ENCODE measurements at places on chromosomes 13 and 19.

- no peak for DNase-seq
These were observed 57.4 kb downstream of the ESD start for GRCh38 chr13:46739447-46740098.

DNA sequence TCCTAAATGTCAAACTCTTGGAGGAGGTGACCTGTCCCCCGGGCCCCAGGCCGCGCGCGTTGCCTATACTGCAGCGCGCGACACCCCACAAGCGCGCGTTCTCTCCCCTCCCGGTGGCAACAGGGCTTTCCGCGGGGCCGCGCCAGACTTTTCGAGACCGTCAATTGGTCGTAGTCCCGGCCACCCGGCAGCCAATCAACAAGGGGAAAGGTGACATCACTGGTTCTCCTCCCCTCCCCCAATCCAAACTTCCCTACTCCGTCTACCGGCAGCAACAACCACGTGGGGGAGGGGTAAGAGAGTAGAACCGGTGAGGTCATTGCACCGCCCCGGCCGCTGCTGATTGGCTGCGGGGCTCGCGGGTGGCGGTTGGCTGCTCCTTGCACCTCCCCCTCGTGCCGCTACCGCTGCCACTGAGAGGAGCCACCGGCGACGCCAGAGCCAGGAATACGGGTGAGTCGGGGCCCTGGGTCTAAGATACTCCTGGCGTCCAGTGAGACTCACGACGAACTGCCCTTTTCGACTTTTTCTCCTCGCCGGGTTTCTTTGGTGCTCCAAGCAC is 829 bp upstream of the CIC start:
- DNase-seq: peak; percentile 99

GRCh38 chr13:112970552-112971287 is 1.7 kb downstream of the MCF2L start:
- DNase-seq: no peak

DNA sequence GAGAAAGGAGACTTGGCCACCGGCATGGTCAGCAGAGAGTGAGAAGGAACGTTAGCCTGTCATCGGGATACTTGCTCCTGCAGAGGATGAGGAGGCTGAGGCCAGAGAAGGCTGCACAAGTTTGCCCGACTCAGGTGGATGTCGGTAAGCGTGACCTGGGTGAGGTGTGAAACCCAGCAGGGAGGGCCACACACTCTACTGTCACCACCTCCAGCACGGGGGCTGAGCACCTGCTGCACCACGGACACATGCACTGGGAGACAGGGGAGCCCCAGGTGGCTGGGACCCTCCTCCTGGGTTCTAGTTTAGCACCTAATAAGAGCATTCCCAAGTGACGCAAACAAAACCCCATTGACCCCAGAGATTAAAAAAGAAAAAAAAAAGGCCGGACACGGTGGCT is 17.3 kb downstream of the MLLT1 start:
- DNase-seq: no peak

DNA sequence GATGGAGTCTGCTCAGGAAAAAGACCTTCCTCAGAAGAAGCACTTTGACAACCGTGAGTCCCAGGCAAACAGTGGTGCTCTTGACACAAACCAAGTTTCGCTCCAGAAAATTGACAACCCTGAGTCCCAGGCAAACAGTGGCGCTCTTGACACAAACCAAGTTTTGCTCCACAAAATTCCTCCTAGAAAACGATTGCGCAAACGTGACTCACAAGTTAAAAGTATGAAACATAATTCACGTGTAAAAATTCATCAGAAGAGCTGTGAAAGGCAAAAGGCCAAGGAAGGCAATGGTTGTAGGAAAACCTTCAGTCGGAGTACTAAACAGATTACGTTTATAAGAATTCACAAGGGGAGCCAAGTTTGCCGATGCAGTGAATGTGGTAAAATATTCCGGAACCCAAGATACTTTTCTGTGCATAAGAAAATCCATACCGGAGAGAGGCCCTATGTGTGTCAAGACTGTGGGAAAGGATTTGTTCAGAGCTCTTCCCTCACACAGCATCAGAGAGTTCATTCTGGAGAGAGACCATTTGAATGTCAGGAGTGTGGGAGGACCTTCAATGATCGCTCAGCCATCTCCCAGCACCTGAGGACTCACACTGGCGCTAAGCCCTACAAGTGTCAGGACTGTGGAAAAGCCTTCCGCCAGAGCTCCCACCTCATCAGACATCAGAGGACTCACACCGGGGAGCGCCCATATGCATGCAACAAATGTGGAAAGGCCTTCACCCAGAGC is 16.2 kb upstream of the ZNF544 start:
- no peak for DNase-seq

DNA sequence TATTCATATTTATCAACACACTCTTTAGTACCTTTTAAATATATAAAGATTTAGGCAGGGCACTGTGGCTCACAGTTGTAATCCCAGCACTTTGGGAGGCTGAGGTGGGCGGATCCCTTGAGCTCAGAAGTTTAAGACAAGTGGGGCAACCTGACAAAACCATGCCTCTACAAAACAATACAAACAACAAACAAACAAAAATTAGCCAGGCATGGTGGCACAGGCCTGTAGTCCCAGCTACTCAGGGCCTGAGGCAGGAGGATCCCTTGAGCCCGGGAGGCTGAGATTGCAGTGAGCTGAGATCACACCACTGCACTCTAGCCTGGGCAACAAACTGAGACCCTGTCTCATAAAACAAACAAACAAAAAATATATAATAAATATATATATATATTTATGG is 1748.3 kb upstream of the PCDH20 start:
- DNase-seq: no peak
